ENCODE measurements at places on chromosomes 5 and 9.
A peak's percentile ranks its signal among the peaks of the same experiment; 100 is the strongest.

GRCh38 chr9:121301881-121302286 lies 33.9 kb downstream of the GSN start:
- DNase-seq: no peak

DNA sequence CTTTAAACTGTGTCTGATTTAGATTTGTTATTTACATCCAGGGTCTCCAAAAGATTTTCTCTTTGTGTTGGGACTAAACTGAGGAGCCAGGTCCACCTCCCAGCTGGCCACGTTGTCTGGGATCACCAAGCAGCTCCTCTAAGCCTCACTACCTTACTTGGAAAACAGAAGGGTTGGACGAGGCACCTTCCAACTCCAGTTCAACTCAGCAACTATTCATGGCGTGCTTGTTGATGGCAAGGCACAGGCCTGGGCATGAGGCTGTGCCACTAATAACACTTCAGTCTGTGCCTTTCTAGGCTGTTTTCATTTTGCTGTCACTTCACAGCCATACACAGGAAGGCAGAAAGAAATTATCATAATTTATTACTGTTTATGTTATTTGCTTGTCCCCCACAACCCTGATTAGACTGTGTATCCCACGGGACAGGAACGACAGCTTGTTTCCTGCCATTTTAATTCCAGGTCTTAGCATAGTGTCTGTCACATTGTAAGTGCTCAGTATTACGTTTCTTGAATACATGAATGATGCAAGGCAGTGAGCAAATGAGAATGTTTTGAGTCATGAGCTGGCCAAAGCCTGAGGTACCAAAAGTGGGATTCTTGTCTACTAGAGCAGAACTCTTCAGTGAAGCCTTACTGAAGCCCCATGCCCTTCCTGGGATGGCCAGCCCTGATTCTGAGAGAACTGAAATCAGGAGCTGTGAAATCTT lies 125.8 kb downstream of the GALNT10 start:
- no peak for DNase-seq

DNA sequence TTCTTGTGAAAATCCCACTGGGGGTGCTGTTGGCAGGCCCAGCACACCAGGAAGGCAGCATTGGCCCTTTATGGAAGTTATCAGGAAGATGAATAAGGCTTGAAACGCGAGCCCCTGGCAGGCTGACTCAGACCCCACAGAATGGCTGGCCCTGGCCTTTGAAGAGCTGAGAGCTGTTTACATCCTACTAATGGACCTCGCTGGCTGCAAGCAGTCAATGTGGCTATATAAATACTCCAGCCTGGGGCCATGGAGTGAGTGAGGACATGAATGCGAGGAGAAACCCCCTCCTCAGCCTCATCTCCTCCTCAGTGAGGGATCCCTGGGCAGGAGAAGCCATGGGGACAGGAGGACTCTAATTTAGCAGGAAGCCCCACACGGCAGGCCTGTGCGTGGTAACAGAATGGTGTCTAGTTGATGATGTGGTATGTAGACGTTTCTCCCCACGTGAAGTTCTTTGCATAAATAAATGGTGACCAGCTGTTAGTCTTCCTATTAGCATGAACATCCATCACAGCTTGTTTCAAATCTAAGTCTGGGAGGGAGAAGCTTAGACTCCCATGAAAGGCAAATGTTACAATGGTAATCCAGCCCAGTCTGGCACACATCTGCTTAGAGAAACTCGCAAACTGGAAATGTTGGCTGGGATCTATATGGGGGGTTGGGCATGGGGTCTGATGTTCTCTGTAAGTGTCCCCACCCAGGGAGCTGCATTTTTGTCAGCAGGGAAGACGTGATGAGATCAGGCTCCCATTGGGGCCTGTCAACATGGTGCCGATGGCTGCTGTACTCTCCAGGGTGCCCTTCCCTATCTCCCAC lies 175.1 kb upstream of the PITX1 start:
- DNase-seq: peak; percentile 89

GRCh38 chr5:174794931-174795672 lies 70.7 kb downstream of the MSX2 start:
- DNase-seq: no peak

DNA sequence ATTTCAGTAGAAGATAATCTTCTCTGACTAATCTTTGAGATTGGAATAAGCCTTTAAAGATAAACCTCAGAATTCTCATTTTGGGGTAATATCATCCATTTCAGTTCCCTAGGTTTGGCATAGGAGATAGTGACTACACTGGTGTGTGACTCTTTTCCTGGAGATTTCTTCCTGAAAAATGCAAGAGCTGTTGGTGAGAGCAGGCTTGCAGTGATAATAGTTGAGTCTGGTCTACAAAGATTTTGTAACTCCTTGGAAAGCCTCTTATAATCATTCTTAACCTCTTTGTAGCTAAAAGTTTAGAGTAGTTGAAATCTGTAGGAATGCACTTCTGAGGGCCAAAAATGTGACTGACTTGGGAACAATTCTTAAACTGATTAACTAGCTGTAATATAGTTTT lies 23.4 kb downstream of the RANBP17 start:
- peak; percentile 34 for DNase-seq

DNA sequence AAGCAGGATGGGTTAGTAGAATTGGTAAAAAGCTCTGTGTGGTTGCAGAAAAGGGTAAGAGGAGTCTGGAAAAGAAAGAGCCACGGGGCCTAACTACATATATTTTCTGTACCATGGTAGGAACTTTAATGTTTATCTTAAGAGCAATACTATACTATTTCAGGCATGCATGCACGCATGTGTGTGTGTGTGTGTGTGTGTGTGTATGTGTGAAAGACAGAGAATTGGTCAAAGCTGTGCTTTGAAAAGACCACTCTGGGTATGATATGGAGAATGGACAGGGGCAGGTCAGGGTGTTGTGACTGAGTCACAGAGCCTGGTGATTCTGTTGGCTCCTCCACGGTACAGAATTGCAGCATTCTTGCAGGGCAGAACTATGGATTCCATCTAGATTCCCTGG lies 339.3 kb downstream of the SLIT3 start:
- peak; percentile 17 for DNase-seq

DNA sequence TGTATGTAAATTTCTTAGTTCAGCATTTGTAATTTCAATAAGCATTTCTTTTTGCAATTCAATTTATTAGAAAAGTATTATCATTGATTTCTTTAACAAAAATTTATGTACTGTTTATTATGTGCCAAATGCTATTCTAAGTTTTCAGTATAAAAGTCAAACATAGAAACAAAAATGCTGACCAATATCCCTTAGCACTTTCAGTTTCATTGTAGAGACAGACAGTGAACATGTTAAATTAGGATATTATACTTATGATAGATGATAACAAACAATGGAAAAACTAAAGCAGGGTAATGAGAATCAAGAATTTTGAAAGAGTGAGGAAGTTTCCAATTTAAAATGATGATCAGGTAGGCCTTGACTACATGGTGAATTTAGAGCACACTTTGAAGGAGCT lies 1106.0 kb downstream of the TAF11L14 start:
- DNase-seq: no peak

DNA sequence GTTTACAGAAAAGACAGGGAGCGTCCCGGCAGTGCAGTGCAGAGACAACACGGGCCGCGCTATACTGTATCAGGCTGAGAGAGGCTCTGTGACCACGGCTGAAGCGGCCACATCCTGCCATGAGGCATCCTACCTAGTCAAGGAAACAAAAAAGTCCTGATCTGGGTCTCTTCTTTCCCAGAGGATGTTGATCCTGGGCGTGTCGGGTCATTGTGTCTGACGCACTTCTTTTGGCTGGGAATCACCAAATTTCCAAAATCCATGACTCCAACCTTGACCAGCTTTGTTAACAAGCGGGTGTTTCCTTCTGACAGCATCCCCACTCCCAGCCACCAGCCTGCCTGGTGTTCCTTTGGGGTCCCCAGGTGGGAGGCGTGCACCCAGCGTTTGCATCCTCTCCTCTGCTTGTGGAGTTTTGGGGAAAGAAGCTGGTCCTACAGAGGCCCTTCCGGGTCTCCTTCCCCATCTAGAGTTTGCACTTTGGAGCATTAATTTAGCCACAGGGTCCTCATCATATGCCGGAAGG lies 91.4 kb upstream of the RAI14 start:
- no peak for DNase-seq

- DNase-seq: no peak
These were observed 10.5 kb downstream of the LURAP1L start for GRCh38 chr9:12785260-12785770.

DNA sequence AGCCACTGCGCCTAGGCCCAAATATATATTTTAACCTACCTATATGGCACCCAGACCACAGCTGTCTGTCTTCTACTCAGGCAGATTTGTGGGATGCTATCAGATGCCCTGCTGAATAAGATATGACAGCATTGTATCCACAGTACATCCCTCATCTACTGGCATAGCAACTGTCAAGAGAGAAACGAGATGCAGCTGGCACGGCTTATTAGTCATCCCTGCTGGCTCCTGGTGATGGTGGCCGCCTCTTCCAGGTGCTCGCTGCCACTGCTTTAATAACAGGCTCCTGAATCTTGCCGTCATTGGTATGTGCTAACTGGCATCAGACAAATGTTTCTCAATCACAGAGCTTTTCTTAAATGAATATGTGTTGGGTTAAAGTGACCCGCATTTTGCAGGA lies 34.0 kb downstream of the B4GALT1 start:
- DNase-seq: no peak

GRCh38 chr5:71533615-71534014 lies 53.5 kb upstream of the MCCC2 start:
- peak; percentile 14 for DNase-seq

- DNase-seq: no peak
These were observed 27.4 kb upstream of the CORO2A start for GRCh38 chr9:98219794-98220370.

DNA sequence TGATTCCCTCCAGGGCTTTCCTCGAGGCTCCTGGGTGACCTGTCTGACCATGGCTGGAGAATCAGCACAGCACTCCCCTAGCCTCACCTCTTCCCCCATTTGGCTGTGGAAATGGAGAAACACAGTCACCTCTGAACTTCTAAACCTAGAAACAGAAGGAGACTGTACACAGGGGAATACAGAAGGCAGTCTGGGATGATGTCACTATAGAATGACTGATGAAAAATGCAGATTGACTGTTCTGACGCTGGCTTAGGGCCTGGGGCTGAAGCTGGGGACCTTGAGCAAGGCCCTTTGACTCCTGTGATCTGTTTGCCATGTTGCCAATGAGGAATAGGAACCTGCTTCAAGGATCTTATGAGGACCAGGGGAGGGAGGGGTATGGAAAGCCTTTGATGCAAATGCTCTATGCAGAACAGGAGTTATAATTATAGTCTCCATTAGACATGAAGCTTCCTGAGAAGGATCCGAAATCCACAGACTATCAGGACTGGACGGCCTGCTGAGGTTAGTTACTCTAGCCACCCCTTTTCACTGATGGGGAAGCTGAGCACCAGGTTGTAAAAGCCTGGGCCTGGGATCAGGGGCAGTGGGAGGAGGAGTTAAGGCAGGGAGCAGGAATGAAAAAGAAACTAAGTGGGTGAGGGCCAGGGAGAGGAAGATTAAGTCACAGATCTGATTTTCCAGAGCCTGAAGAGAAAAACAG lies 24.4 kb upstream of the ANXA6 start:
- no peak for DNase-seq

DNA sequence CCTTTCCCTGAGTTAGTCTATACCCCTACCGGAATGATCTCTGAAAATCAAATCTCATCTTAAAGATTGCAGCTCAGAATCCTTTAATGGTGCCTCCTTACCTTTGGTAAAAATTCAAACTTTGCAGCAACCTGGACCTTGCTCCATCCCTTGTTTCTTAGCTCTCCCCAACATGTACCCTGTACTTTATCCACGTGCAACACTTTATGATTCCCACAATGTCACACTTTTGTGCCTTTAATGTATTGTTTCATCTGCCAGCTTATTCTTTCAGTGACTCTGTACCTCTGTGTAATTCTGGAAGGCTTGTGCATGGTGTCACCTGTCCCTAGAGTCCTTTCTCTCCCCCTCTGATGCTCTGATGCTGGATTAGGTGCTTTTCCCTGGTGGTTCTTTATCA lies 9.5 kb downstream of the ACO1 start:
- no peak for DNase-seq

DNA sequence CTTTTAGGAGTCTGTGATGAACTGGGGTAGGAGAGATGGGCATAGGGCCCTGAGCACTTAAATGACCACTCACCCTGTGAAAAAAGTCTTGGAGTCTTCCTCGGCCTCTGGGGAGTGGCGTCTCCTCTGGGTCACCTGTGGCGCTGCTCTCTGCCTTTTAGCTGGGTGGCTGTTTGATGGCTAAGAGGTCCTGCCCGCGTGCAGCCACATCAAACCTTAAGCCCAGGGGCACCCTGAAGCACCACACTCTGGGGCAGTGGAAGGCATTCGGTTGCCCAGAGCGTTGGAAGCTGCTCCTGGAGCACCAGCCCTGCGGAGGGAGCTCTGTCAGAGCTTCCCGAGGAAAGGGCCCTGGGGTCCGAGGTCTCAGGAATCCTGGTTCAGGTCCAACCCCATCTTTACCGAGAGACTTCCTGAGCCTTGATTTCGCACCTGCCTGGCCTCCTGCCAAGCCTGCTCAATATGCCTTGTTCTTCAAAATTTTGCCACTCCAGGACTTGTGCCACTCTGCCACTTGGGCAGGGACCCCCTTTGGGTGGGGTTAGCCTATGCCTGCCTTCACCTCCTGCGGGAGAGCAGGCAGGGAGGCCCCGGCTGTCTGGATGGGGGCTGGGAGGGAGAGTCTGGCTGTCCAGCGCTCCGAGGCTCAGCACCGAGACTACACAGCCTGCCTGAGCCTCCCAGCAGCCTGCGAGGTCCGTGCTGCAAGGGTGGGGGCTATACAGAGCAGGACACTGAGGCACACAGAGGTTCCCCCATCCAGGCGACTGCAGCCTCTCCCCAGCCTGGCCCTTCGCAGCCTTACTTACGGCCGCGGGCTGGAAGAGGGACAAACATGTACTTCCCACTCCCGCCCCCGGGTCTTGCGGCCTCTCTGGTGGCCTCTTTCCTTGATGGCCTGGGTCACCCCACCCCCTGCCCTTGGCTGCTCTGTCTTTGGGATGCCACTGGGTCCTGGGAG lies 63.4 kb upstream of the RNU6ATAC start:
- DNase-seq: no peak

DNA sequence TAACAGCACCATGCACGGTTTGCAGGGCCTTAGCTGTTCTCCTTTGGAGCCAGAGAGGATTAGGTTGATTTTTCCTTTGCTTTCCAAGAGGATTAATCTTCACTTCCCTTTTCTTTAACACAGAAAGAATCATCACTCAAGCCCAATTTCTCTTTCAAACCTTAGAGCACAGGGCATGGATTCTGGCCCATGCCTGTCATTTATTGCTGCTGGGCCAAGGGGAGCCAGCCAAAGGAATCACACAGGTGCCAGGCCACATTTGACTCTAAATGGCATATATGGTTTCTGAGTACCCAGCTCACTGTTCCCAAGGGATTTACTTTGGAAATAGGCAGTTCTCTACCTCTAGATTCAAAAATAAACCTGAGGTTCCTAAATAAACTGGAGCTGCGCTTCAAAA lies 58.3 kb downstream of the FBXL7 start:
- no peak for DNase-seq

Data from GM03348 (cell line).